ENCODE measurements at places on chromosomes 2 and 18. TPM values are rescaled to one million over a fixed set of nuclear protein-coding genes. Genes with fewer than 3 reads are reported as not detected.

DNA sequence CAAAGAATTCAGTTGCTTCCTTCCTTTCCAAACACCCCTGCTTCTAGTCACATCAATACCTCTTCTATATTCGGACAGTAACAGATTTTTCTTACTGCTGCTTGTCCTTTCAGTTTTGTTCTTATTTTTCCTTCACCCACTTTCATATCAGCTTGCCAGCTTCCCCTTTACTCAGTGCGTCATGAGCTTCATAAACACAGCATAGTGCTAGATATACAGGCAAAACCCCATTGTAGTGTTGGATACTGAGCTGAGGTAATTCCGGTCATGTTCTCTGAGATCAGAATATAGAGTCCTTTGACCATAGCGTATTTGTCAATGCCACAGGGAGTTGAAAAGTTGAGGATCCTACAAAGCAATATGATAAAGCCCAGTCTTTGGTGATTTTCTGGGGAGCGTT, 2.4 kb downstream of the FARP2 start:
- no peak for DNase-seq

- peak; percentile 76 for DNase-seq
Measured at GRCh38 chr2:6401301-6401700, 464.4 kb downstream of the CMPK2 start.

Gene VAMP5
- 27.8 TPM for total RNA-seq

Gene TWIST2
- total RNA-seq, result 14.7 TPM

- no peak for DNase-seq
Measured at GRCh38 chr2:20080428-20080827, 29.0 kb upstream of the LAPTM4A start.

Gene GAREM2
- total RNA-seq, result 0.28 TPM

Gene ZNF236
- total RNA-seq, result 9.7 TPM

All from IMR-90 (cell line).